Fibroblast of skin of scalp (primary cell): ENCODE measurements at places on chromosomes 1 and 21.

DNA sequence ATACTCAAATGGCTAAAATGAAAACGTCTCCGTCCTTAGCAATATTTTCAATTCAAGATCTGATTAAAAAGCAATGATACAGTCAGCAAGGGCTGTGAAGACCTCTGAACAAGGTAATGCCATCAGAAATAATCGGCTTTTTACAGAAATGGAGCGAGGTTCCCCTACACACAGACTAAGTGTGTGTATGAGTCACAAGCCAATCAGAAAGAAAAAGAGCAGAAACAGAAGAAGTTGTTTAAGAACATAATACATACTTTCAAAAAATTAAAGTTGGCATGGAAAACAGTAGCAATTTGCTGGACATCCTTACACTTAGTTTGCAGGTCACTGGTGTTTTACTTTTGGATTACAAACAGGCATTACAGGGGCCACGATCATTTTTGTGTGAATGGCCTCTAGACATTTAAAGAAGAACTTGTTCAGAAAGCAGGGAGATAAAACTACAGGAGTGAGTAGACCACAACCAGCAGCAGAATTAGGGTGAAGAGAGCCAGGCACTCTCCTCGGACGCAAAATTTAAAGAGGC is 350.0 kb upstream of the RUNX1 start:
- no peak for DNase-seq

GRCh38 chr1:232450615-232451014 is 179.3 kb downstream of the SIPA1L2 start:
- peak; percentile 42 for DNase-seq

DNA sequence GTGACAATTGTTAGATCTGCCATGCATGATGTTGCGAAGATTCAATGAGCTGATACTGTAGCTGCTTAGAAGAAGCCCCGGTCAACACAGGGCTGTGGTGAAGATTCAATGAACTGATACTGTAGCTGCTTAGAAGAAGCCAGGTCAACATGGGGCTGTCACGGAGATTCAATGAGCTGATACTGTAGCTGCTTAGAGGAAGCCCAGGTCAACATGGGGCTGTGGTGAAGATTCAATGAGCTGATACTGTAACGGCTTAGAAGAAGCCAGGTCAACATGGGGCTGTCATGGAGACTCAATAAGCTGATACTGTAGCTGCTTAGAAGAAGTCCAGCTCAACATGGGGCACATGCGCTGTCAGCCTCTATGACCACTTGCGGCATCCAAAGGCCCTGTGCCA is 18.8 kb upstream of the BACE2 start:
- DNase-seq = no peak

- no peak for DNase-seq
Observed at GRCh38 chr1:20666146-20666545, 5.0 kb upstream of the DDOST start.

- no peak for DNase-seq
Observed at GRCh38 chr1:5751833-5752745, 240.1 kb downstream of the NPHP4 start.

DNA sequence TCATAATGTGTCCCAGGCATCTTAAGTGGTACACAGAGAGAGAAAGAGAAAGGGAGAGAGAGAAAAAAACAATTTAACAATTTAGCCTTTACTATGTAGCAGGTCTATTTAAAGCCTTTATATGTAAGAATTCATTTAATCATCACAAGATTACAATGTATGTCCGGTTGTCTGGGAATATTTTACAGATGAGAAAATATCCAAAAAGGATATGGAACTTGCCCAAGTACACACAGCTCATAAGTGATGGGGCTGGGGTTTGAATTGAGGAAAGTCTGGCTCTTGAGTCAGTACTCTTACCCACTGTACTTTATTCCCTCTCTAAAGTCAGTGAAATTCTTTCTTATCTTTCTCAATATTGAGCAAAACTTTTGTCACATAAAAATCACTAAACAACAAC is 104.6 kb downstream of the LYPLAL1 start:
- DNase-seq = peak; percentile 49

DNA sequence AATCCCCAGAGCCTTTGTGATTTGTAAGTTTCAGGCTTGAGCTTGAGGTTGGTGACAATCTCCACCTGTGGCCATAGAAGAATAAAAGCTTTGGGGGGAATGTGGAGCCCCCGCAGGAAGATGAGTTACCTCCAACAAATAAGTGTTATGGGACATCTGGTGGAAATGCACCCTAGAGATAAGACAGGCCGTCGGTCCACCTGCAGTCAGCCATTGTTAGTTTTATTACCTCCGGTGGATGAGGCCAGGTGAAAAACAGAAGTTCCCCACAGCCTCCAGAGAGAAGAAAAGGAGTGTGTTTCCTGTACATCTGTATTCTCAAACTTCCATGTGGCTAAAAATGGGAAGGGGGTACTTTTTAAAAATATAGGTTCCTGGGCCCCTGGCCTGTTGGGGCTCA is 137.4 kb downstream of the KAZN start:
- no peak for DNase-seq

DNA sequence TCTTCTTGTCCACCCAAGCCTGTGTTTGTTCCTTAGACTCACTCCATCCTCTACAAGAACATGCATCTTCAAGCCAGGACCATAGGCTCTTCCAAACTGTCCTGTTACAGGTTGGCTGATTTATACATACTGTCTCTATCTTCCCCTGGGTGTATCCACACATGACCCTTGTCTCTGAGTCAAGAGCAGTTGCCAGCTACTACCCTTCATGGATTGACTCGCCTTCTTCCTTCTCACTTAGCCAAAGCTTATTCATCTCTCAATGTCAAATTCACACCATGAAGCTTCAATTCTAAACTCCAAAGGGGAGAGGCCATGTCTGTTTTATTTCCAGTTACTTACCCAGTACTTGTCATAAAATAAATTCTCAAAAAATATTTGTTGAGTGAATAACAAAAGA is 64.1 kb upstream of the CACHD1 start:
- DNase-seq = no peak

GRCh38 chr1:113872219-113872935 is 865 bp upstream of the PTPN22 start:
- DNase-seq = no peak

GRCh38 chr1:192581131-192581927 is 5.8 kb downstream of the RGS1 start:
- no peak for DNase-seq
